Stimulated activated CD4-positive, alpha-beta T cell treated with anti-CD3 and anti-CD28 coated beads, Interleukin-12 subunit alpha, Interleukin-12 subunit beta, amount 100 ng/mL, for 4 hours (primary cell): ENCODE measurements at places on chromosomes 7 and 10.
A peak's percentile ranks its signal among the peaks of the same experiment; 100 is the strongest.

GRCh38 chr10:91035650-91036292 lies 114.9 kb upstream of the ANKRD1 start:
- no peak for DNase-seq

GRCh38 chr10:3740157-3740871 lies 44.7 kb downstream of the KLF6 start:
- DNase-seq, result no peak

GRCh38 chr7:155589001-155589980 lies 42.9 kb upstream of the CNPY1 start:
- no peak for DNase-seq

- DNase-seq, result no peak
These were observed 78.0 kb downstream of the MALSU1 start for GRCh38 chr7:23377134-23377533.

- DNase-seq, result no peak
These were observed 329.8 kb upstream of the SEMA3D start for GRCh38 chr7:85516675-85517074.

- DNase-seq, result no peak
These were observed 179.9 kb downstream of the PTPRN2 start for GRCh38 chr7:158407581-158408317.

DNA sequence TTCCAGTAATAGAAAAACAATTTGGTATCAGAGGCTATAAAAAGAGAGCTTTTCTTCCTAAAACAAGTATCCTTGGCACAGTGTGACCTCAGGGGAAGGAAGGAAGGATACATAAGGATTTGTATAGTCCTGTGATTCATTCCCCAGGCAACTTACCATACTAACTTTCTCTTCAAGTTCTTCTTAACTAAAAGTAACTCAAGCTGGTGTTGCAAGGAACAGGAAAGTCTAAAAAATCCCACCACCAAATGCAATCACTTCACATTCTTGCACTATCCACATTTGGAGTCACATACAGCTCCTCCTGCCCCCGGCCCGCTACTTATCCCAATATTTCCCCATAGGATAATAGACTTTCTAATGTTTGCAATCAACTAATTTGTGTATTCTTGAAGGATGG lies 84.8 kb downstream of the PRKAG2 start:
- no peak for DNase-seq

DNA sequence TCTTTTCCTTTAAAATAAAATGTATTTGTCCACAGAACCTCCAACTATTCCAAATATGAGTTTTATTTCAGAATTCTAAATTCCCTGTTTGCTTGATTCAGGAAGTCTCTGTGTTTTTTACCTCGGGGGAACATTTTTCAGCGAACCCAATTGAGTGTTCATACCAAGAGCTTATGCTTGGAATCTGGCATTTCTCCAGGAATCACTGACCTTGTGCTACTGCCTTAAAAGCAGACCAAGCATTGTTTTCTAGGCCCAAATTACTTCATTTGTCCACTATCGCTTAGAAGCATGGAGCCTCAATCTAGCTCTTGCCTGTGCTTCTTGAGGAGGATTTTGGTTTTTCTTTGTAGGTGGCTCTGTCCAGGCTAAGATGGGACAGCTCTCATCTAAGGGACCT lies 59.4 kb downstream of the EBLN1 start:
- no peak for DNase-seq

DNA sequence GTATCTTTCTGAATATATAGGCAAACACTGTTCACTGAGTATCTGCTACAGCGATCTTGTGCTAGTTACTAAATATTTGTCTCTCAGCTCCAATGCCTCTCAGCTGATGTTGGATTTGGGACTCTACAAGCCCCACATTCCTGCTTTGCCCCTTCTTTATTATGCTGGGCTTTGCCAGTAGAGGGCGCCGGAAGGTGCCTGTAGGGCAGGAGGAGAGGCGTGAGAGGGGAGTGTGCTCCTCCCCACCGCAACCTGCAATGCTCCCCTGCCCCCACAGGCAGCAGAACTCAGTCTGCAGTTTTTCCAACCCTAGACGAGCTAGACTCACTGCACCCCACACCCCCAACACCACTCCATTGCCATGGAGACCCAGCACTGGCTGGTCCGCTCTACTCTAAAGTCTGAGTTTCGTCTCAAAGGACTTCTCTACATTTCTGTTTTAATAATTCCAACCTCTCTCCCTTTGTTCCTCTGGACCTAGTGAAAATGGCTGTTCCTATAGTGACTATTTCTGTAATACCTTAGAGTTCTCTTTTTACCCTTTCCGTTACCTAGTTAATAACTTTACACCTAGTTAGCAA lies 337.6 kb downstream of the CCSER2 start:
- peak; percentile 1 for DNase-seq

GRCh38 chr7:111839261-111839660 lies 277.0 kb upstream of the IMMP2L start:
- DNase-seq, result no peak

GRCh38 chr7:6637544-6638229 lies 569 bp downstream of the ZNF316 start:
- peak; percentile 54 for DNase-seq

DNA sequence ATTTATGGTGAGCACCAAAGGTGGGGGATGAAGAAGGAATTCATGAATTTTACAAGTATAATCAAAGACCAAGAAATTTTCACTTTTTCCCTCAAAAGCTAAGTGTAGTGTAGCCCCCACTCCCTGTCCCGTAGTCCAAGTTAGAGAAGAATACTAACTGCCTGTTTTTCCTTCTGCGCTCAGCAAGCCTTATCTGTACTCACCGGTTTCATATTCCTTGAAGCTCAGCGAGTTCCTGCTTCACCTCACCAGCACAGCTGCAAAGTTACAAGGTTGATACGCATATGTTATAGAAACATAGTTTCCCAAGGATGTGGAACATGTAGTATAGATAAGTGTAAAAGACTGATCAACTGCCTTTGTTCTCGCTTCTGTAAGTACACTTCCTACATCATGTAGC lies 16.0 kb upstream of the ZNF33B start:
- no peak for DNase-seq

DNA sequence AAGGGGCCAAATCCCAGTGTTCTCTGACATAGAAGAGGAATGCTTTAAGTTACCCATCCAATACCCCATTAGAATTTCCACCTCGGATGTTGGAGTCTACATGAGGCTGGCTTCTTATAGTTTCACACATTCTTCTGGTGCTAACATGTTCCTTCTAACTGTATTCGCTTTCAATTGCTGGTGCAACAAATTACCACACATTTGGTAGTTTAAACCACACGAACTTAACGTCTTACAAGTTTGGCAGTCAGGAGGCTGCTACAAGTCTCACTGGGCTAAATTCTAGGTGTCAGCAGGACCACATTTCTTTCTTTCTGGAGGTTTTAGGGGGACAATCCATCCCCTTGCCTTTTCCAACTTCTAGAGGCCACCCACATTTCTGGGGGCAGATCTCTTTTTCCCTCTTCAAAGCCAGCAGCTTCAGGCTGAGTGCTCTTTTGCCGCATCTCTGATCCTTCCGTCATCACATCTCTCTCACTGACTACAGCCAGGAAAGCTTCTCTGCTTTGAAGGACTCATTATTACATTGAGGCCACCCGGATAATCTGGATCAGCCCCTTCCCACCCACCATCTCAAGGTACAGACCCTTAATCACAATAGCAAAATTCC lies 5.1 kb upstream of the MACC1 start:
- DNase-seq, result no peak

- no peak for DNase-seq
These were observed 57.8 kb upstream of the RAB18 start for GRCh38 chr10:27446091-27446918.

DNA sequence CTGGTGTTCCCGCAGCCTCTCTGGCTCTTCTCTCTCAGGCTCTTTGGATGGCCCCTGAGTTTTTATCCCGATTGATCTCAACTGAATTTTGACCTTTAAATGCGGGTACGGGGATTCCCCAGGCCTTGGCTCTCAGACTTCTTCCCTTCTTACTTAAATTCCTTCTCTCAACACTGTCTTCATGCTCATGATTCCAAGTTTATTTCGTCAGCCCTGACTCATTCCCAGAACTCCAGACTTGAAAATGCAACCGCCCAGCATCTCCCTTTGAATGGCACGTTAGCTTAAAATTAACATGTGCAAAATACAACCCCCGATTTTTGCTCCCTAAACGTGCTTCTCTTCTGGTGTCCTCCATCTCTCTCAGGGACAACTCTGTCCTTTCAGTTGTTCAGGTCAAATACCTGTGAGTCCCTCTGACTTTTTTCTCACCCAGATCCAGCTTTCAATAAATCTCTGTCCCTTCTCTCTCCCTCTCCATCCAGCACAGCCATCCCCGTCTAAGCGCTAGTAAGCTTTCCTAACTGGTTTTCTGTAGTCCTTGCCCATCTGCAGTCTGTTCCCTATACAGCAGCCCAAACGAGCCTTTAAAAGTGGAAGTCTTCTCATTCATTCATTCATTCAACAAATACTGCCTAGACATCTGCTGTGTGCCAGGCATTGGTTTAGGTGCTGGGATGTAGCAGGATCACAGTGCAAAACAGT lies 7.1 kb downstream of the HECW1 start:
- DNase-seq, result no peak

- DNase-seq, result no peak
These were observed 182.9 kb downstream of the MYOF start for GRCh38 chr10:93299195-93299594.

- no peak for DNase-seq
These were observed 605.4 kb upstream of the NRP1 start for GRCh38 chr10:33939892-33940291.

GRCh38 chr10:72379776-72380175 lies 25.1 kb upstream of the DNAJB12 start:
- no peak for DNase-seq

GRCh38 chr7:27917774-27918314 lies 177.9 kb downstream of the TAX1BP1 start:
- no peak for DNase-seq

DNA sequence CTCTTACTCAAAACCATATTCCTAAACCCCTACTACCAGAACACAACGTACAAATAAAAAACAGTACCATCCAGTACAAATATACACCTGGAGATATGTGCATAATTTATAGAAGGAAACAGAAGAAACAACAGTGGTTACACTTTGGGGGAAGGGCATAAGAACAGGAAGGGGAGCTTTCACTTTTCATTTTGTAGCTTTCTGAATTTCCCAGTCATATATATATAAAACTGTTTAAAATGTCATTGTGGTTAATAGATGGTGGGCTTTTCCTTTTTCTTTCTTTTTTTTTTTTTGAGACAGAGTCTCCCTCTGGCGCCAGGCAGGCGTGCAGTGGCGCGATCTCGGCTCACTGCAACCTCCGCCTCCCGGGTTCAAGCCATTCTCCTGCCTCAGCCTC lies 47.2 kb downstream of the MALSU1 start:
- DNase-seq, result no peak
